ENCODE measurements at places on chromosomes 11 and 22.

- no peak for DNase-seq
Measured at GRCh38 chr11:33945481-33946268, 53.8 kb upstream of the LMO2 start.

DNA sequence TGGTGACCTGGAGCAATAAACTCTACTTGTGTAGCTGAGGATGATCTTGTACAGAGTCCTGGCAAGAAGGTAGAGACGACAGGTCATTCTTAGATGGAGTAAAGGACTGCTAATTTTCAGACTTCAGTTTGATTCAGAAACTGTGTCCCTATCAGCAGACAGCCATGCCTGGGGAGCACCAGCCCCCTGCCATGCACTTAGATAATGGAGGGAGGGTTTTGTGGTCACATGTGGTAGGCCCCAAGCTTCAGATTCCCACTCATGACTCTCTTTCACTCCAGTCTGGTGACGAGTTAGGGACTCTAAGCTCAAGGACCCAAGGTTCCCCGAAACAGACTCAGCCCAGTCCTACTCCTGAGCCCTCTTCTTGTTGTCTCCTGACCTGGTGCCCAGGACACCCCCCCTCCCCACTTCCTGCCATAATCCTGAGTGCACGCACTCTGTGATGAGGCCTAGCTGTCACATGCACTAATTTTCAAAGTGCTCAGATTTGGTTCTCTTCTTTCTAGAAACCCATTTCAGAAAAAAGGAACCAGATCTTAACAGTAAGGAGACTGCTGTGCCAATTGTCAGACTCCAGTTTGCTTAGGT lies 10.2 kb upstream of the AMPD3 start:
- no peak for DNase-seq

GRCh38 chr22:35638410-35638809 lies 9.8 kb upstream of the APOL6 start:
- no peak for DNase-seq

DNA sequence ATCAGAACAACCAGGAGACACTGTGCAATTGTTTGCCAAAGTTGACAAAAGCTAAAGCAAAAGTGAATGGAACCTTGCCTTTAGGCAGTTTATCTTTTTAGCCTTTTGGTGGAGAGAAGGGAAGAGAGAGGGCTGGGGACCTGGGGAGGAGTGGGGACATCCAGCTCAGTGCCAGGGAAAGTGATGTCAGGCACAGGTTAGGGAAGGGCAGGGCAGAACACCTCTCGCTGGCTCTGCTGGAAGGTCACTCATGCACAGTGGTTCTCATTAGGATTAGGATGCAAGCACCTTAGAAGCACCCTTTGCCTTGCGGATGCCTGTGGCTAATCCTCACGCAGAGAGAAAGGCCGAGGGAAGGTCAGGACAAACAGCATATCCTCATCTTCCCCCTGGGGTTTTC lies 14.3 kb upstream of the LINC01488 start:
- DNase-seq, result no peak

DNA sequence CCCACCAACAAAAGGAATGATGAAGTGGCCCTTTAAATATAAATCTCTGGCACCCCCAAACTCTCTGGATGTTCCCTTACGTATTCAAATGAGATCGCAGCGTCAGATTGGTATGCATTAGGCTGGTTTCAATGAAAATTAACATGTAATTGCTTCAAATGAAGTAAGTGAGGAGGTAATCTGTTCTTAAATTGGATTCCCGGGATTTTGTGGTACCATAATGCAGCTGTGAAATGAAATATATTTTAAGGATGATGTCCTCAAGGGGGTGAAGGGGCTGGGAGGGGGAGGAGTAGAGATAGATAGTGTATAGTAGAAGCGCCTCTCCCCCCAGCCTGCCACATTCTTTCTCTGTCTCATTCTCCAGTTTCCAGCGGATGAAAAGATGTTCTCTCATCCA lies 748.2 kb downstream of the NTM start:
- no peak for DNase-seq

DNA sequence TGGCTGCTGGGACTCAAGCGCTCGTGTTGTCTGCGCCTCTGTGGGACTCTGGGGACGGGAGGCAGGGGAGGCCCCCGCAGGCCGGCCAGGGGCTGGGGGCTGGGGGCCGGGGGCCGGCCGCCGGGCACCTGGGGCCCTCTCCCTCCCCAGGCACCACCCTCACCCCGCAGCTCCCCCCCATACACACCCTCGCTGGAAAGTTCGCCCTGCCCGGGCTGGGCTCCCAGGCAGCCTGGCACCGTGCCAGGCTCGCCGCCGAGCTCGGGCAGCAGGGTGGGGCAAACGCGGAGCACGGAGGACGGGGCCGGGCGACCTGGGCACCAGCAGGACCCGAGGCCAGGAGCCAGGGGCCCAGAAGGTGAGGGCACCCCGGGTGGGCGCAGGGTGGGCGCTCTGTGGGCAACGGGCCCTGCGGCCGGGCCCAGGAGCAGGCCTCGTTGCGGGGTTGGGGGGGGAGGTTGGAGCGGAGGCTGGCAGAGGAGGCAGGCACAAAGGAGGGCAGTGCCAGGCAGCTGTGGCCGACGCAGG lies 76.7 kb upstream of the WNT7B start:
- DNase-seq, result peak; percentile 25

GRCh38 chr11:72418834-72419560 lies 15.3 kb downstream of the CLPB start:
- no peak for DNase-seq

GRCh38 chr11:43923406-43924111 lies 18.9 kb upstream of the C11orf96 start:
- DNase-seq, result no peak

DNA sequence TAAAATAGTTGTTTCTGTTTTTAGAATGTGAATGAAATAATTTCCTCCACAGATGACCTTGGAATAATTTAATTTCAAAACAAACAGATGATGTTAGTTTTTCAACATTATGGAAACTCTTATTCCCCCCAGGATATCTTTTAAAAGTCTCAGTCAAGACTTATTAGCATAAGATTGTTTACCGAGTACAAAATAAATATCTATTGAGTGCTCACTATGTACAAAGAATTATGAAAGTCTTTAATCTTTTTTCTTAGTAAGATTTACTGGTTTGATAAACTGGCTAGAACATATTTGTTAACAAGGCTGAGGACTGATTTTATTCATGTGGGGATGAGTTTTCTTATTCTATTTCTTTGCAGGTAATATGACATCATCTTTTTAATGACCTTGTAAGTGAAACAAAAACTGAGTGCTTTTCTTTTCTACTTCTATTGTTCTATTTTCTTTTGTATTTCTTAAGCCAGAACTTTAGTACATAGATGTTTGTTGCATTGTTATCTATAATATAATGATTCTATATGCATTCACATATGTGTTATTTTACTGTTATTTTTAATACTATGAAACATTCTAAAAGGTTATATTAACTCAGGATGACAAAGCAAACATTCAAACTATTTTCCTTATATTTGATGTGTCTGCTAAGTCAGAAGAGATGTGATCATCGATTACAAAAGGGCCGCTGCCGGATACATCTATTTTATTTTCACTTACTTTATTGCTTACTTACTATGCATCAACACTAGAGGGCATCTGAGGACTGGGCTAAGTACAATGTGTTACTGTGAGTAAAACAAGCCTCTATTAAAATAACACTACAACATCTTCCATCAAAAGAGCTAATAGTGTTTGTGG lies 111.0 kb upstream of the ARHGAP42 start:
- DNase-seq, result peak; percentile 39

DNA sequence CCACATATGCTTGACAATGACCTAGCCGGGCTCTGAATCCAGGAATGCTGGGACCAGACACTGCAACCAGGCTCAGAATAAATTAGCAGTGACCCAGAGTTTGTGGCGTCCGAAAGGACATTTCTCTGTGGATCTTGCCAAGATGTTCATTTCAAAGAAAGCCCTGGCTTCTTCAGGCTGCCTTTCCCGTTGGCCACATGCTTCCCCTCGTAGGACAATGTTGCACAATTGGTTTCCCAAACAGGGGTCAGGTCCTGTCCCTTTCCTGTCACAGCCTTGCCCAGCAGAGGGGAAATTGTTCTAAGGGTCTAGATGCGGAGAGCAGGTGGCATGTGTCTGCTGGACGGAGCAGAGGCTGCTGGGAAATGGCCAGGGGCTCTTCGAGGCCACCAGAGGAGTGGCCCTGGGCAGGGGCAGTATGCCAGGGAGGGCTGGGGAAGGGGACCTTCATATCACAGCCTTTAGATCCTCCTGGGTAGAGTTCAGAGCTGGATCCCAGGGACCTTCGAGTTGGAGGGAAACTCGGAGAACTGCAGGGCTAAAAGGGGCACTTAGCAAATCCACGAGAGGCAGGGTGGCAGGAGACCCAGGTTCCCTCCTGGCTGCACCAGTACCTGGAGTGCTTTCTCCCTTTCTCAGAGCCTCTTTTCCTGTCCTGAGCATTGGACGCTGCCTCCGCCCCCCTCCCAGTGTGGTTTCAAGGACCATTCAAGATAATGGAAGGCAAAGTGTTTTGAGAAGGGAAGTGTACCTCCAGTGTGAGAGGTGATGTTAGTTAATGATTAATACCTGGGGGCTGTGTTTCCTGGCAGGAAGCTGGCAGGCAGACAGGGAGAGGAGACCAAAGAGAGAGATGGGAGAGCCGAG lies 42.3 kb downstream of the C11orf96 start:
- no peak for DNase-seq

DNA sequence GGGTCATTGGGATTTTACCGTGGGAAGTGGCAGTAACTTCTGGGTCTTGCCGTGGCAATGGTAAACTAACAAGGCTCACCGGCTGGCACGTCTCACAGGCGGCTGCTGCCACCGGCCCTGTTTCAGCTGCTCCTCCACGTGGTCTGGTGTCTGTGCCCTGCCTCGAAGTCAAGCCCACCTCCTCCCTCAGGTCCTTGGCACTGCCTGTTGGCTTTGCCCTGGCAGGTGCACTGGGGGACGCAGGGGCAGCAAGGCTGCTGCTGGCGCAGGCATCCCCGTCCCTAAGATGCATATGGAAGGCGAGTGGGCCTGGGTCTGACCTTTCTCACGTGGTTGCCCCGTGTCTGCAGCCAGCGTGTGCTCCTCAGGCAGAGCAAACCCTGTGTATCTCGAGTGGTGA lies 783.6 kb downstream of the BRD1 start:
- no peak for DNase-seq

DNA sequence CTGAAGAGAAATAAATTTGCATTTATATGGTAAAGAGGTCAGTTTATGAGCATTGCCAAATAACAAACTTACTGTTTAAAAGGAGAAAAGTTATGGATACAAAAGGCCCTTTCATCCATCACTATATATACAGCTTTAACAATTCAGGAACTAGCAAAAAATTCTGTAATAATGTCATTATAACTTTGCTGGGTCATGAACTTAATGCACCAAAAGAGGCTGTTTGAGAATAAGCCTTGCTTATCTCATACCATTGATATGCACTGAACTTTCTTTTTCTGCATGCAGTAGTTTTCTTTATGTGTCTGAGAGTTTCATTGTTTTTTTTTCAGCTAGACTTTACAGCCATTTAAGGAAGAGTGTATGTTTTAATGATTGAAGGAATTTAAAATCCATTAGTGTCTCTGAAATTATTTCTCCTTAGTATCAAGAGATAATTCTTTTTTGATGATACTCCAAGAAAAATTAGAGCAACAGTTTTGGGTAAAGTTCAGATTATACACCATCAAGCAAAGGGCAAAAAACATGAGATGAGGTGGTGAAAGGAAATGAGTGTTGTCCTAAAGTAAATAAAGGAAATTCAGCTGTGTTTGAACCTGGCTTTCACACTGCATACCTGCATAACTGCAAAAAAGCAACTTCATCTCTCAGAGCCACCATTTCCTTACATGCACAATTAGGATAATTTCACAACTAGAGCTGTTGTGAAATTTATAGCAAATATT lies 188.2 kb upstream of the ANO3 start:
- no peak for DNase-seq

GRCh38 chr22:29377979-29378378 lies 10.4 kb downstream of the AP1B1 start:
- DNase-seq, result no peak

DNA sequence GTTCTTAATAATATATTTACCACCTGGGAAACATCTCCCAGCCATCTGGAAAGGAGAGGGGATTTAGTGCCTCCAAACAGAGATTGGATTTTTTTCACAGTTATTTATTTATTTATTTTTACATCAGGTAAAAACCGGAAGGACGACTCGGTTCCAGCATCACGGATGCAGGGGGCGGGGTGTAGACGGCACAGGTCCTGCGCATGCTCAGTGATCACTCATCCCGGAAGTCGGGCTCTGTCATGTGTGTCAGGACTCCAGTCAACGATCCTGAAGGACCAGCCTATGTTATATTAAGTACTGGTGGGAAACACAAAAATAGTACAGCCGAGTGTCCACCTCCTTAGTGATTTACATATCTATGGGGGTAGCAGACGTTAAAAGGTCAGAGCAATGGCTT lies 467.6 kb downstream of the NTM start:
- no peak for DNase-seq

DNA sequence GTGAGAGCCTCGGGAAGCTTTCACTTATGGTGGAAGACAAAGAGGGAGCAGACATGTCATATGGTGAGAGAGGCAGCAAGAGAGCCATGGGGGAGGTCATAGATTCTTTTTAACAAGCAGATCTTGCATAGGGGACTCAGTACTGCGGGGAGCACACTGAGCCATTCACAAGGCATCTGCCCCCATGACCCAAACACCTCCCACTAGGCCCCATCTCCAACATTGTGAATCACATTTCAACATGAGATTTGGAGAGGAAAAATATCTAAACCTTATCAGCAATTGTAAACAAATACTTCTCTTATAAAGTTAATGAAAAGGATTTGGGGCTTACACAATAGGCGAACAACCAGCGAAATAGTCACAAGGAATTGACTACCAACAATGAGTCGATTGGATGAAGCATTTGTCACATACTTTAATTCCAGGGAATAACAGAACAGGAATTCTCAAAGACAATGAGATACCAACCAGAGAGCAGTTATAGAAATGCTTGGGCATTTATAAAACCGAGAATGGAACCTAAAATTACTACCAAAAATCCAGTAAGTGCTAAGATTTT lies 7.3 kb downstream of the DDI1 start:
- peak; percentile 2 for DNase-seq

- peak; percentile 8 for DNase-seq
Measured at GRCh38 chr22:33519071-33519973, 401.0 kb downstream of the LARGE1 start.

DNA sequence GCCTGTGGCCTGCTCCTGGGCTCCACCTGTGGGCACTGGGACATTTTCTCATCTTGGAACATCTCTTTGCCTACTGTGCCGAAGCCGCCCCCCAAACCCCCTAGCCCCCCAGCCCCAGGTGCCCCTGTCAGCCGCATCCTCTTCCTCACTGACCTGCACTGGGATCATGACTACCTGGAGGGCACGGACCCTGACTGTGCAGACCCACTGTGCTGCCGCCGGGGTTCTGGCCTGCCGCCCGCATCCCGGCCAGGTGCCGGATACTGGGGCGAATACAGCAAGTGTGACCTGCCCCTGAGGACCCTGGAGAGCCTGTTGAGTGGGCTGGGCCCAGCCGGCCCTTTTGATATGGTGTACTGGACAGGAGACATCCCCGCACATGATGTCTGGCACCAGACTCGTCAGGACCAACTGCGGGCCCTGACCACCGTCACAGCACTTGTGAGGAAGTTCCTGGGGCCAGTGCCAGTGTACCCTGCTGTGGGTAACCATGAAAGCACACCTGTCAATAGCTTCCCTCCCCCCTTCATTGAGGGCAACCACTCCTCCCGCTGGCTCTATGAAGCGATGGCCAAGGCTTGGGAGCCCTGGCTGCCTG lies 1.4 kb downstream of the SMPD1 start:
- no peak for DNase-seq

Measured in A172 (cell line).